ENCODE measurements at places on chromosomes 4 and X. TPM values are rescaled to one million over a fixed set of nuclear protein-coding genes. Genes with fewer than 3 reads are reported as not detected.

DNA sequence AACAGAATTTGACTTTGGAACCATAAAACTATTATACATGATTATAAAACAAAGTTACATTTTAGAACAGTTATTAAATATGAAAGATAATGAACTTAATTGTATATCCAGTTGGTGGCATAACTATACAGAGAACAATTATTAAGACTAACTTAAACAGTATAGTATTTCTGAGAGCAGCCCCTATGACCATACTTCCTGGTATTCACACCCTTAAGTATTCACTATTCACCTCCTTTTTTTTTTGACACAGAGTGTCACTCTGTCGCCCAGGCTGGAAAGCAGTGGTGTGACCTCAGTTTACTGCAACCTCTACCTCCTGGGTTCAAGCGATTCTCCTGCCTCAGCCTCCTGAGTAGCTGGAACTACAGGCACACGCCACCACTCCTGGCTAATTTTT is 74.5 kb downstream of the FRYL start:
- H3K4me1 ChIP-seq: peaks cover 15% of the 10 kb centered on the region
- no peaks in the 10 kb centered on the region for H3K27me3 ChIP-seq
- peaks cover 21% of the 10 kb centered on the region for H3K36me3 ChIP-seq
- H3K27ac ChIP-seq: no peak overlapping the region
- no peak overlapping the region for H3K4me3 ChIP-seq
- no peak for DNase-seq

DNA sequence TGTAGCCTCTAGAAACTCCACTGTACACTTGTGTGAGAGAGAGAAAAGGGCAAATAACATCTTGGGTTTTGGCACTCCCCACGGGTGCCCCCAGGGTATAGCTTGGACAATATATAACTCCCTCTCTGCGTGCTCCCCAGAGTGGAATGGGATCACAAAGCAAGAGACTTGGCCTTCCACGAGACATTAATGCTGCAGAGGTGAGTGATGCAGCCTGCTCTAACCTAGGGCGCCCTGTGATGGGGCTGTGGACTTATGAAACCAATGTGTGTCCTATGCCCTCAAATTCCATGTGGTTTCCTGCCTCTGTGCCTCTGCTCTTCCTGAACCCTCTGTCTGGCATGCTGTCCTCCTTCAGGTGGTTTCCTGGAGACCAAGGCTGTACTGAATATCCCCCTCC is 22.0 kb upstream of the FAM9C start:
- no peak for DNase-seq
- no peak overlapping the region for H3K4me3 ChIP-seq
- H3K36me3 ChIP-seq: peaks cover 11% of the 10 kb centered on the region

GRCh38 chr4:102525097-102525496 is 23.9 kb downstream of the NFKB1 start:
- no peak for DNase-seq
- peaks cover 4% of the 10 kb centered on the region for H3K36me3 ChIP-seq
- no peaks in the 10 kb centered on the region for H3K27me3 ChIP-seq
- no peak overlapping the region for H3K4me3 ChIP-seq
- peaks cover 21% of the 10 kb centered on the region for H3K4me1 ChIP-seq
- H3K27ac ChIP-seq: no peak overlapping the region

- no peak overlapping the region for H3K27ac ChIP-seq
- no peak for DNase-seq
- H3K4me3 ChIP-seq: no peak overlapping the region
- H3K27me3 ChIP-seq: no peaks in the 10 kb centered on the region
- H3K36me3 ChIP-seq: no peaks in the 10 kb centered on the region
These were observed 3.3 kb upstream of the SUPT20HL1 start for GRCh38 chrX:24357106-24357505.

DNA sequence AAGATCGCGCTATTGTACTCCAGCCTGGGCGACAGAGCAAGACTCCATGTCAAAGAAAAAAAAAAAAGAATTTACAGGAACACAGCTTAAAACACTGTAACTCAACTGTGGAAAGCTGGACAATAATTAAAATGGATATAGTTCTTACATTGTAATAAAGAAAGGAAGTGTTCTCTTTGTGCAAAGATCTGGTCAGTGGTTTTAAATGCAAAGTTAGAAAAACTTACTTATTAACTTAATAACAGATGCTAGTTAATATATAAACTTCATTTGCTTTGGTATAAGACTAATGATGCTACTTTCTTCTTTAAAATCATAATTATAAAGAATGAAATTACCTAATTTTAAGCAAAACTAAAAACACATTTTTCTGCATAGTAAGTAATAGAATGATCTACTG is 2024.1 kb upstream of the TENM3 start:
- no peak overlapping the region for H3K4me3 ChIP-seq
- peaks cover 39% of the 10 kb centered on the region for H3K36me3 ChIP-seq
- DNase-seq: no peak
- H3K4me1 ChIP-seq: no peaks in the 10 kb centered on the region
- H3K27ac ChIP-seq: no peak overlapping the region

DNA sequence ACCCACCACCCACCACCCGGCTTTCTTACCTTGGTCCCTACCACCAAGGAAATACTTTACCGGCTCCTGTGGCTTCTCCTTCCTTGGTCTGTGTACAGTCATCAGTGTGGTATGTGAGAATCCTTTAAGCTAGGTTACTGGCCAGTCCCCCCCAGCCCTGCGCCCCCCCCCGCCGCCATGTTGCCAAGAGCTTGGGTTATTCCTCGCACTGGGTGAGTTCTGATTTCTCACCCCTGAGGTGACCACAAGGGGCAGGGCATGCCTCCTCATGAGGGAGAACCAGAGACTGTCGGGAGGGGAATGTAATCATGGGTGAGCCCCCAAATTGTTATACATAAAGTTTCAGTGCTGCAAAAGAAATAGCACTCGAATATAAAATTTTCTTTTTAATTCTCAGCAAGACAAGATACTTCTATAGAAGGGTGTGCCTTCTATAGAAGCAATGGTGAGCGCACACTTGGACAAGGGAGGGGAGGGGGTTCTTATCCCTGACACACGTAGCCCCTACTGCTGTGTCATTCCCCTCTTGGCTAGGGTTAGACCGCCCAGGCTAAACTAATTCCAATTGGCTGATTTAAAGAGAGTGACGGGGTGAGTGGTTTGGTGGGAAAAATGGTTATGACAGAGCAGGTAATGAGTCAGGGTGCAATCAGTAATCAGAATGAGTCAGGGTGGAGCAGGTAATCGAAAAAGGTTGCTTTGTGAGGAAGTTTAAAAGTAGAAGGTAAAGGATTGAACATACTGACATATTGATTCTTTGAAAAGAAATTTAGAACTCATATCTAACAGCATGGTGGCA is 133.2 kb downstream of the KDM6A start:
- no peak overlapping the region for H3K27ac ChIP-seq
- H3K27me3 ChIP-seq: no peaks in the 10 kb centered on the region
- DNase-seq: no peak
- H3K4me3 ChIP-seq: no peak overlapping the region

- H3K4me1 ChIP-seq: peaks cover 35% of the 10 kb centered on the region
- no peaks in the 10 kb centered on the region for H3K27me3 ChIP-seq
- H3K27ac ChIP-seq: peak overlapping the region; percentile 91
- peaks cover 9% of the 10 kb centered on the region for H3K36me3 ChIP-seq
- no peak overlapping the region for H3K4me3 ChIP-seq
These were observed 2.1 kb upstream of the STS start for GRCh38 chrX:7145454-7145853.

DNA sequence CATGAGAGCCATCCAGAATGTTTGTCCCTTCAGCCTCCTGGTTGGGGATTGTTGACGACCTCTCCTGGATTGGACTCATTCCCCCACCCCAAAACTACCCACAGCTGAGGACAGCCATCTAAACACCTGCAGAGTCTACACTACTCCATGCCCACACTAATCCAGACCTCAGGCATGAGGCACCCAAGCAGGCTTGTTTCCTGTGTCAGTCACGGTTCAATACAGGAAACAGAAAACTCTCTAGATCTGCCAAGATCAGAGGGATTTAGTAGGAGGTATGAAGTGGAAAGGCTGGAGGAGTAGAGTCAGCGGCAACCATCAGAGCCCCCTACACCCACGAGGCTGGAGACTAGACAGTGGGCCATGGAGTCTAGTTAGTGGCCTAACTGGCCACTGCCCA is 37.7 kb downstream of the HAND2 start:
- no peak overlapping the region for H3K27ac ChIP-seq
- no peak overlapping the region for H3K4me3 ChIP-seq
- peaks cover 5% of the 10 kb centered on the region for H3K36me3 ChIP-seq
- DNase-seq: no peak

GRCh38 chrX:69361311-69361845 is 142.7 kb upstream of the NALF2 start:
- no peaks in the 10 kb centered on the region for H3K27me3 ChIP-seq
- no peak for DNase-seq
- peaks cover 11% of the 10 kb centered on the region for H3K4me1 ChIP-seq
- no peak overlapping the region for H3K4me3 ChIP-seq
- H3K36me3 ChIP-seq: no peaks in the 10 kb centered on the region

- H3K36me3 ChIP-seq: no peaks in the 10 kb centered on the region
- H3K27me3 ChIP-seq: no peaks in the 10 kb centered on the region
- no peak overlapping the region for H3K27ac ChIP-seq
- peaks cover 4% of the 10 kb centered on the region for H3K4me1 ChIP-seq
- no peak overlapping the region for H3K4me3 ChIP-seq
These were observed 678.8 kb upstream of the NR3C2 start for GRCh38 chr4:149121023-149121404.

DNA sequence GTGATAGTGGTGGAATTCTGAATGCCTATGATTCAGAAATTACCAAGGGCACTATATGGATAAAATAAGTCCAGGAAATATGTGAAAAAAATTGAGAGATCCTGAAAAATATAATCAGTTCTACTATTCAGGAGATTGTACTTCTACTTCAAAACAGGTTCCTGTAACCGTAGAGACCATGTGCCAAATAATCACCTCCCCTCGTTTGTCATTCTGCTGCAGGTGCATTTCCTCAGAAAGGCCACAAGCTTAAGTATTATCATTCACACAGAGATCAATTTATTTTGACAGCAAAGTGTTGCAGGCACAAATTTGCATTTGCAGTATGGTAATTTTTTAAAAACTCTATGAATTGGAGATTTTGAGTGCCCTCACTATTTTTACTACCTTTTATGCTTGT is 1000.0 kb downstream of the CCSER1 start:
- H3K36me3 ChIP-seq: no peaks in the 10 kb centered on the region
- no peak for DNase-seq
- no peak overlapping the region for H3K4me3 ChIP-seq
- no peaks in the 10 kb centered on the region for H3K27me3 ChIP-seq
- peaks cover 14% of the 10 kb centered on the region for H3K4me1 ChIP-seq

DNA sequence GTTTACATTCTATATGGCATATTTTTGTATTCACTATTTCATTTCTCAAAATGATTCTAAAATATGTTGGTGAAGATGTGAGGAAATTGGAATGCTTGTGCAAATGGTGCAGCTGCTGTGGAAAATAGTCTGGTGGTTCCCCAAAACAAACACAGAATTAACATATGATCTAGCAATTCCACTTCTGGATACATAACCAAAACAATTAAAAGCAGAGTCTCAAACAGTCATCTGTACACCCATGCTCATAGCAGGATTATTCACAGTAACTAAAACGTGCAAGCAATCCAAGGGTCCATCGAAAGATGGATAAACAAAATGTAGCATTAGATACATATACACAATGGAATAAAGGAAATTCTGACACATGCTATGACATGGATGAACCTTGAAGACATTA is 204.8 kb downstream of the FBXW7 start:
- H3K27me3 ChIP-seq: no peaks in the 10 kb centered on the region
- H3K4me1 ChIP-seq: peaks cover 20% of the 10 kb centered on the region
- H3K4me3 ChIP-seq: no peak overlapping the region

DNA sequence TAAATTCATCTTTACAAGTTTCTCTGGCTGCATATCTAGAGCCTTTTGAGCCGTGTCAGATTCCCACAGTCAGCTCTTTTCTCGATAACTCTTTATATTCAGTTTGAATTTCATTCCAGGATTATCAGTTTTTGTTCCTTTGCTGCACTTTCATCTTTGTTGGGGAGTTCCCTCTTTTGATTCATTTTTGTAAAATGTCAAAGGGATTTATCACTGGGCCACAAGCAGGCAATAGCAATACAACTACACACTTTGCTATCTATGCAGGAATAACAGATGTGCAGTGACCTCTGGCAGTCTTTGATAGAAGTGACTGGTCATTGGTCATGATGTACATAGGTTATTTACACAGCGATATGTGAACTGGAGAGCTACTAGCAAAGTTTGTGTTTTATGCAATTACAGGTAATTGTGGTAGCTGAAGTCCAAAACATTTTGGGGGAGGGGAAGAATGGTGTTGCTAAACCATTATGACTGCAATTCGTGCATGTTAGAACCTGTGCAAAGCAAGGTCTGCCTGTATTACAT is 43.8 kb downstream of the HPGDS start:
- no peak overlapping the region for H3K4me3 ChIP-seq
- no peaks in the 10 kb centered on the region for H3K36me3 ChIP-seq
- H3K27ac ChIP-seq: peak overlapping the region; percentile 4
- DNase-seq: no peak
- peaks cover 15% of the 10 kb centered on the region for H3K4me1 ChIP-seq
- no peaks in the 10 kb centered on the region for H3K27me3 ChIP-seq

DNA sequence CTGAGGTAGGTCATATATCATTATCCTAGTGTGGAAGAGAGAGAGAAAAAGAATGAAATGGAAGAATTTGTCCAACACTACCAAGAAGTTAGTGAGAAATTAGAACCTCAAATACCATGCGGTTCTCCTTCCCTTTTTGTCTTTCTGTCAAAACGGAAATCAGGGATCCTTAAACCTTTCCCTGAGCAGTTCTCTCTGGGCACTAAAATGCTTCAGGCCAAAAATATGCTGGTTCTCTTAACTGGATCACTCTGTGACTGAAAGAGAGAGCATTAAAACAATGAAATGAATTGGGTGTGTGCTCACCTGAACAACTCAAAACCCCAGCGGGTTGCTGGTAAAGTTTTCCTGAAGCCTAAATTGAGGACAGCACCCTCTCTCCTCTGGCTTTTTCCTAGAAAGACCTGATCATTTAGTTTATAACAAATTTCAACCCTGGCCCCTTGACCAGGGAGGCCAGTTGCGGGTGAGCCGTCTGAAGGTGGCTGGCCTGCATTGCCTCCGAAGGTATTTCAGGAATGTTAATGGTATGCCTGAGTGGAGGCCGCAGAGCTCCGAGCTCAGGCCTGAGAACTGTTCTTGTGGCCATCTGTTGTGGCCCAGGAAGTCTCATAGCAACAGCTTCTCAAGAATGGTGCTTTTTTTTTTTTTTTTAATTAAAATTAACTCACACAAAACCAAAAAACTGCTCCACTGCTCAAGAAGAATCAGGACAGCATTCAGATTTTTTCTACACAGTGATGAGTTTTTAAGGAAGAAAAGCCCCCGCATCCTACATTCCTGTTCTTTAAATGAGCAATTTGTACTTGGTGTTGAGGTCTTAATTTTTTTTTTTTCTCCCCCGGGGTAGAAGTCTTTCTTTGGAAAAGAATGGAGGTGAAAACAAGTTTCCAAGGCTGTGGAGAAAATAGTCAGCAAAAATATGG is 155.1 kb downstream of the SHROOM3 start:
- H3K4me1 ChIP-seq: peaks cover 71% of the 10 kb centered on the region
- peak overlapping the region; percentile 98 for H3K27ac ChIP-seq
- H3K27me3 ChIP-seq: no peaks in the 10 kb centered on the region
- DNase-seq: peak; percentile 54

Gene CHRDL1
- total RNA-seq: 6.3 TPM

Gene LDB2
- 4.6 TPM for total RNA-seq

Gene CPE
- 94.1 TPM for total RNA-seq

Gene USP46
- total RNA-seq: 43.1 TPM

Gene FOXR2
- not detected for total RNA-seq

Gene SSX4
- not detected for total RNA-seq

Gene SPACA5B
- total RNA-seq: not detected

Gene RCHY1
- 42.9 TPM for total RNA-seq

Gene RTL3
- total RNA-seq: not detected

Gene CORIN
- total RNA-seq: 1.1 TPM

Gene PGAM4
- not detected for total RNA-seq

Gene TMPRSS11F
- total RNA-seq: 0.86 TPM

Measured in mesothelial cell of epicardium (in vitro differentiated cells).